ENCODE measurements at places on chromosomes 13 and 19.

DNA sequence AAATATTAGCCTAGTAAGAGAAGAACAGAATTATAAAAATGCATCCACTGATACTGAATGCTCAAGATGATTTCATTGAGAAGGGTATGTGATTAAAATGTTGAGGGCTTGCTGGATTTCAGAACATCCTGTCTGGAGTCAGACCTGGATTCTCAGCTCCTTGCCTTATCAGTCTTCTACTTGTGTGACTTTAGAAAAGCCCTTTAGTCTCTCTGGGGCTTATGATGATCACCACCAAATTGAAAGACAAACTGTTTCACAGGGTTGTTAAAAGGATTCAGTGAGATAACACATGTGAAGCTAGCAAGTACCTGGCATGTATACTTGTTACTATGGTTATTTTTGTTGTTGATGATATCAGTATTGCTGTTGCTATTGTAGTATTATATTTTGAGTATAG lies 118.4 kb downstream of the GPC6 start:
- no peak for DNase-seq

DNA sequence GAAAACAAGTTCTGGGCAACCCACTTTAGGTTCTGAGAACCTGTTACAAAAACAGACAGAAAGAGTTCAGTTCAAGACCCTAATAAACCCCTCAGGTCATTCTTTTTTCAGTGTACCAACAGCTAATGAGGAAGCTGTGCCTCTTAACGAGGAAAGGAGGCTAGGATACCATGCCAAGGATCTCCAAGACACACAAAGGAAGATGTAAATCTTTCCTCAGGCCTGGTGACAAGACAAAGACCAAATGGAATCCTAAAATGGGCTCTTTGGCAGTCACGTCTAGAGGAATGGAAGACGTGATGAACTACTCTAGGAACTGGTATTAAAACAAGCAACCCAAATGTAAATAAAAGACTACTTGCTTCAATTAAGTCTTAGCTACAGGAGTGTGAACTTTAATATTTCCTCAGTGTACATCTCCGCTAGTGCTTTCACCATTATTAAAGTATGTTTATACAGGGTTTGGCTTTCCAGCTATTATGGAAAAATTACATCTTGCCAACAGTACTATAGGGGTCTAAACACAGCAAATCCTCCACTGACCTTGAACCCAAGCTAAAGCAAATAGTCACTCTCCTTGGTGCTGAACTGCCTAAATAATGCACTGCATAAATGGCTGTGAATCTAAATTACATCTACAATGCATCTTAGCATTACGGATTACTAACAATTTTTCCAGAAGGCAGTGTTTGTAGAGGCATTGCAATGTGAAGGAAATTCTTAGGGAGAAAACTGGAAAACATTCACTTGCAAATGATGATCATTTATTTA lies 42.3 kb downstream of the ENOX1 start:
- no peak for DNase-seq

GRCh38 chr19:5990289-5990797 lies 12.4 kb upstream of the RANBP3 start:
- no peak for DNase-seq

DNA sequence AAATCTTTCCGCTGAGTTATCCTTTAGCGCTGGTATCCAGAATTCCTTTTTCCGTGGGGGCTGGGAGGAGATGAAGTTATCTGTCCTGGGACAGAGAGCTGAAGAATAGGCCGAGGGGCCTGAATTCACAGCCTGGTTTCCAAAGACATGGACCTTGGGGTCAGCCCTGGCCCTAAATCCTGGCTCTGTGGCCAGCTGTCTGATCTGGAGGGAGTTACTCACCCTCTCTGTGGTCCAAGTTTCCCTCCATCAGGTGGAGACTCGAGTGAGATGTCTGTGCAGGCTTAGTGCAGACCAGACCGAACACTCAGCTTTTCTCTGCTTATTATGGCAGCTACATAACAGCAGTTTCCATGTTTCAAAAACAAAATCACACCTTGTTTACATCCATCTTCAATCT lies 59.6 kb downstream of the CDADC1 start:
- DNase-seq: no peak

GRCh38 chr19:38234615-38235014 lies 10.6 kb upstream of the DPF1 start:
- DNase-seq: no peak

DNA sequence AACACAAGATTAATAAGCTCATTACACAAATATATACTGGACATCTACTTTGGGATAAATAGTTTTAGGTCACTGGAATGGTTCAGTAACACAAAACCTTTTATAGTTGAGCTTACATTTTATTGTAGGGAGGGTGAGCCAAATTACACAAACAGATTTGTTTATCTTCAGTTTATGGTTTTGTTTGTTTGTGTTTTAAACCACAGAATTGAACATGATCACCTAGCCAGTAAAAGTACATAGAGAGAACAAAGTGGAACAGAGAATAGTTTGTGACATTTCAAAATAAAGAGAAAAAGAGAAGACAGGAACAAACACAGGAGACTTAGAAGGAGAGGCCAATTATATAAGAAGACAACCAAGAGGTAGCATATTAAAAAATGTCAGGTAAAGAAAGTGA lies 1930.2 kb upstream of the PCDH20 start:
- DNase-seq: no peak

DNA sequence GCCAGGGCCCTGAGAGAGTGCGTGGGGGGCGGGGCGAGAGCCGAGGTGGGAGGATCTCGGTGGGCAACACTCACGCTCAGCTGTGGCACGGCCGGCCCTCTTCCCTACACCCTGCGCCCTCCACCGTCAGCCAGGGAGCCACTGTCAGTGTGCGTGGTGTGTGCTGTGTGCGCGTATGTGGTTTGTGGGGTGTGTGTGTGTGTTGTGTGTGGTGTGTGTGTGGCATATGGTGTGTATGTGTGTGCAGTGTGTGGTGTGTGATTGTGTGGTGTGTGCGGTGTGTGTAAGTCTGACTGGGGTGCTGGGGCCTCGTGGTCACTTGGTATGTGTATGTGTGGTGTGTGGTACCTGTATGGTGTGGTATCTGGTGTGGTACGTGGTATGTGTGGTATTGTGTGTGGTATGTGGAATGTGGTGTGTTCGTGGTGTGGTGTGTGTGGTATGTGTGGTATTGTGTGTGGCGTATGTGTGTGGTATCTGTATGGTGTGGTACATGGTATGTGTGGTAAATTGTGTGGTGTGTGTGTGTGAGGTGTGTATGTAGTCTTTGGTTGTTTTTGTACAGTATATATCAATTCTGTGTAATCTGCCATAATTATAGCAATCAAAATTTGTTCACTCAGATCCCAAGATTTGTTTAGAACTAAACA lies 5.1 kb downstream of the GRK1 start:
- no peak for DNase-seq

DNA sequence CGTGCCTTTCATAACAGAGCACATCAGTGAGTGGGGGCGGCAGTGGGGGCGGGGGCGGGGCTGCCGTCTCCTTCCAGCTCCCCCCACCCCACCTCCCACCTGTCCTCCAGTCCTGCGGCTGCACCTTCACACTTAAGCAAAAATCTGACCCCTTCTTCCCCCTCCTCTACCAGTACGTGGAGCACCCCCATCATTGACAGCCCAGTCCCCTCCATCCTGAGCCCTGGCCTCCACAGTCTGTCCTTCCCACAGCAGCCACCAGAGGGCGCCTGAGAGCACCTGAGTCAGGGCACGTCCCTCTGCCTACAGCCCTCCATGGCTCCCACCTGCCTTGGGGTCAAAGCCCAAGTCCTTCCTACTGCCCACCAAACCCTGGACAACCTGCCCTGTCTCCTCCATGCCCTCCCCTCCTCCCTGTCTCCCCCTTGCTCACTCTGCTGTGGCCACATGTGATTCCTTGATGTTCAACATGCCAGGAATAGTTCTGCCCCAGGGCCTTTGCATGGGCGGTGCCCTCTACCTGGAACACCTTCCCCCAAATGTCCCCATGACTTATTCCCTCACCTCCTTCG lies 4.0 kb downstream of the EBI3 start:
- DNase-seq: peak; percentile 1

DNA sequence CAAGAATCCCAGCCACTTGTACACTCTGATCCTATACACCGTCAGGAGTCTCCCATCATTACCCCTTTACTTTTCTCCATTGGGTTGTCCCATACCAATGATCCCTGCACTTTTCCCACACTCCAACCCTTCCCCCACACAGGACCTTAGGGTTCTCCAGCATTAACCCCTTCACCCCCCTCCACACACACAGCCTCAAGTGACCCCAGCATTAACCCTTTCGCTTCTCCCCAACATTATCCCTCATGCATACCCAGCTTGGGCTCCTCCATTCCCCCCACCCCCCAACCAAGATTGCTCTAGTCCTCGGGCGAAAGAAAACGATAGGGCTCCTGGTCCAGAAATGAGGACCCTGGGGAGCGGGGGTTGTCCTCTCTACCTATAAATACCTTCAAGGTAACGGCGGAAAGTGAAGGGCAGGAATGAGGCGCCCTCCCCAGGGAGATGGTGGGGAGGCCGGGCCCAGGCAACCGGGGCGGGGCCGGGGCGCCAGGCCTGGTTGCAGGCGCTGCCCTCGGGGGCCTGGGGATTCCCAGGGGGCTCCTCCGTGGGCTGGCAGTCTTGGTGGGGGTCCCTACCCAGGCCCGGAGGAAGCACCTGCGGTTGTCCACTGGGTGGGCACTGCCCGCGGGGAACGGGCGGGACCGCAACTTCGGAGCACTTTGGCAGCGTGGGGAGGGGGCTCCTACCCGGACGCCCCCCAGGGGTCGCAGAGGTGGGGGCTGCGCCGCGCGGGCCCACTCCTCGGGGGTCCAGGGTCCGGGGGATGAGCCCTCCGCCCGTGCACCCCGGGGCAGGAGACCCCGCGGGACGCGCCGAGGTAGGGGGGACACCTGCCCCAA lies 757 bp downstream of the WIZ start:
- DNase-seq: no peak

DNA sequence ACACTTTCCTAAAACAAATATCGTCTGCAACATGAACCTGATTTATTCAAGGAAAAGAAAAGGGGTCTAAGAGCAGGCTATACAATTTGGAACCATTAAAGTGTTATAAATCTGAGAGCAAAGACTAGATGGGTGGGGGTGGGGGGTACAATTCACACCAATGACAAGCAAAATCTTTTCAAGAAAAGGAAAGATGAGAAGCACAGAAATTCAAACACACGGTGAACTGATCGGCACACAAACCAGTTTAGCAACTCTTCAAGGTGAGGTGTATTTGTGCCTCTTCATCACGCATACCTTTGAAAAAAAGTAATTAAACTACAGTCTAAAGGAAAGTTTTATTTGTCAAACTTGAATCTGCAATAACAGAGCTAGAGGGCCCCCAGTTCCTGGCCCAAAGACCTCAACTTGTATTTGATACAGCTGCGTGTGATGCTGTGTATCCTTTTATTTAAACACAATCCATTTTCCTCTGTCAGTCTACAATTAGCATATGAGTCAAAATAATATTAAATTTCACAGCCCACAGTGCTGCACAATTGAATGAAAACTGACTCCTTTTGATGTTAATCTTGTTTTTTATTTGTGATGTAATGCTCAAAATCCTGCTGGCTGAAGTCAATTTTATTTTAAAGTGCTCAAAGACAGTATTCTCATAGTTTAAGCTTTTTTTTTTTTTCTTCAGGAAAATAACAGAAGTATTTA lies 14.2 kb downstream of the EFNB2 start:
- peak; percentile 58 for DNase-seq

- no peak for DNase-seq
Observed at GRCh38 chr13:88000787-88001186, 329.6 kb downstream of the SLITRK5 start.
